ENCODE measurements at places on chromosomes 1 and 21. TPM values are rescaled to one million over a fixed set of nuclear protein-coding genes. Genes with fewer than 3 reads are reported as not detected.

DNA sequence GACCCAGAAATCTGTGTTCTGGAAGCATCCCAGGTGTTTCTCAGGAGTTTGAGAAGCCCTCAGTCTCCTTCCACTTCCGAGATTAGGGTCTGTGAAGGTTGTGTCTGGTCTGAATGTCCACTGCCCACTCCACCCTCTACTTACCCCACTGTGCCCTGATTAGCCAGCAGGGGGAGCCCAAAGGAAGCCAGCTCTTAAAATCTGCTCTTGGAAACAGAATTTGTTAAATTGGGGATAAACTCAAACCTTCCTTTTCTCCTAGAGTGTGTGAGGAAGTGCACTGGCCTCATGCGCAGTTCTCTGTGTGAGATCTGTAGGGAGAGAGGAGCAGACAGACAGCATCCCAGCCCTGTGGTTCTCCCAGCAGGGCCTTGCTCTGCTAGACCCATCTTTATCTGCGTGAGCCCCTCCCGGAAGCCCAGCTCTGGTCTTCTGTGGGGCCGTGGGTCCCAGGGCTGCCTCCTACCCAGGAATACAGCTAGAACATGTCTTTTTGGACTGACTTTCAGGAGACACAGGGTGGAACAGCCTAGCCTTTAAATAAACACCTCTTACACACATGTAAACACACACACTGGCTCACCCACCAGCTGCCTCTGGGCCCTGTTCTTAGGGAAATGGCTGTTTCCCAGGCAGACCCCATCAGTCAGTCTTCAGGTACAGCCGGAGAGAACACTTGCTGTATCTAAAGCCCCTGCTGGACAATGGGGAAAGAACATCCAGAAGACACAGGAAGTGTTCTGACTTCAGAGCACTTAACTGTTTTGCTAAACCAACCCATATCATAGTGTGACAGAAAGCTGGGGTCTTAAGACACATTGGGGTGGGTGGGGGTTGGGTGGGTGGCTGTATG lies 52.2 kb downstream of the SMYD2 start:
- DNase-seq: no peak

GRCh38 chr1:119767486-119767885 lies 1.2 kb downstream of the HMGCS2 start:
- no peak for DNase-seq

- no peak for DNase-seq
These were observed 25.1 kb upstream of the RUNX3 start for GRCh38 chr1:24955161-24955560.

DNA sequence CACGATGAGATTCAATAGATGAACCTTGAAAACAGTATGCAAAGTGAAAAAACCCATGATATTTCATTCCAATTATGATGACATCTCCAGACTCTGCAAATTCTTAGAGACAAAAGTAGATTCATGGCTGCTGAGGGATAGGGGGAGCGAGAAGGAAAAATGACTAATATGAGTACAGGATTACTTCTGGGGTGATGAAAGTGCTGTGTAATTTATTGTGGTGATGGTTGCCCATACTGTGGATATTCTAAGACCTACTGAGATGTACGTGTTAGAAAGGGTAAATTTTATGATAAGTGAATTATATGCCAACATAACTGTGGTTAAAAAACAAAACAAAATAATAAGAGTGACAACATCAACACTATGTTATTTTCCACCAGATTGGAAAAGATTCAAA lies 18.9 kb upstream of the RGS7 start:
- no peak for DNase-seq

The NHLH1 gene
- 0.20 TPM for total RNA-seq

Measured in upper lobe of left lung (tissue), 6 donors.